Upper lobe of right lung (tissue), 1 donor: ENCODE measurements at places on chromosomes 4 and X. TPM values are rescaled to one million over a fixed set of nuclear protein-coding genes. Genes with fewer than 3 reads are reported as not detected.

Gene FRMD7
- total RNA-seq = not detected

Gene RNF4
- 41.0 TPM for total RNA-seq

Gene SYN1
- 0.75 TPM for total RNA-seq

- no peak for DNase-seq
- H3K4me1 ChIP-seq = peaks cover 19% of the 10 kb centered on the region
- no peak overlapping the region for H3K4me3 ChIP-seq
Observed at GRCh38 chr4:88277711-88278225, 6.6 kb downstream of the PPM1K start.

- H3K4me3 ChIP-seq = no peak overlapping the region
- no peaks in the 10 kb centered on the region for H3K27me3 ChIP-seq
- peaks cover 16% of the 10 kb centered on the region for H3K4me1 ChIP-seq
- H3K36me3 ChIP-seq = no peaks in the 10 kb centered on the region
- H3K27ac ChIP-seq = no peak overlapping the region
Observed at GRCh38 chr4:101200561-101200960, 146.8 kb downstream of the PPP3CA start.

DNA sequence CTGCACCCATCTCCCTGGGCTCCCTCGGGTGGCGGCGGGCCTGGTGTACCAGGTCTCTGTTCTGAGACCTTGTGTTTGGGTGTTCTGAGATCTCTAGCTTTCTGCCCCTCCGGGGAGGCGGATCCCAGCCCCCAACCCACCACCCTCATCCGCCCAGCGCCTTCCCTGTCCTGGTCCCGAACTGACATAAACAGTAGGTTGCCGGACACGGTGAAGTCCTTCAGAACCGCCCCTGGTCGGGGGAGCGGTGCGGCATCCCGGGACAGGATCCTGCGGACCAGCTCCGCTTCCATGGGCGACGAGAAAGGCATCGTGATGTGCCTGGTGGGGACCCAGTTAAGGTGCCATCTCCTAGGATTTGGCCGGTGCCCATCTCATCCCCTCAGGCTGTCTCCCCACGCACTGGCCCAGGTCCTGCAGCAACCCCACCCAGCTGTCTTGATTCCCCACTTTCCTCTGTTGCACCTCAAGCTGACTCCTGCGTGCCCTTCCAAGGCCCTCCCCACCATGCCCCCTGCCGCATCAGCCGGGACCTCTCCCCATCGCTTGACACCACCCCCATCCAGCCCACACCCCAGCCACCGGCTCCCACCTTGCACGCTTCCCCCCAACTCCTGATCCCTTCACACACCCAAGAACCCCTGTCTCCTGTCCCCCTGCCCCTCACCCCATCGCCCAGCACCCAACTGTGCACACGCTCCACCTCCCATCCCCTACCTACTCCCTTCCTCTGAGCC, 900 bp downstream of the CTAG2 start:
- H3K4me1 ChIP-seq = no peaks in the 10 kb centered on the region
- H3K36me3 ChIP-seq = no peaks in the 10 kb centered on the region
- H3K4me3 ChIP-seq = no peak overlapping the region
- H3K27ac ChIP-seq = no peak overlapping the region
- DNase-seq = no peak
- H3K27me3 ChIP-seq = no peaks in the 10 kb centered on the region

- H3K27ac ChIP-seq = no peak overlapping the region
- no peaks in the 10 kb centered on the region for H3K4me1 ChIP-seq
- no peak for DNase-seq
- H3K4me3 ChIP-seq = no peak overlapping the region
Observed at GRCh38 chrX:122500556-122500955, 683.5 kb upstream of the GRIA3 start.

GRCh38 chr4:86971355-86971683, 36.5 kb downstream of the AFF1 start:
- no peak overlapping the region for H3K4me3 ChIP-seq
- H3K27ac ChIP-seq = no peak overlapping the region
- no peaks in the 10 kb centered on the region for H3K27me3 ChIP-seq
- peaks cover 44% of the 10 kb centered on the region for H3K4me1 ChIP-seq

GRCh38 chr4:26431461-26432180, 58.7 kb downstream of the CCKAR start:
- H3K4me3 ChIP-seq = no peak overlapping the region
- no peak for DNase-seq
- H3K4me1 ChIP-seq = peaks cover 6% of the 10 kb centered on the region
- H3K27ac ChIP-seq = no peak overlapping the region
- peaks cover 49% of the 10 kb centered on the region for H3K36me3 ChIP-seq

GRCh38 chrX:103773445-103773844, 3.2 kb upstream of the PLP1 start:
- no peak overlapping the region for H3K4me3 ChIP-seq
- no peaks in the 10 kb centered on the region for H3K4me1 ChIP-seq
- no peaks in the 10 kb centered on the region for H3K36me3 ChIP-seq
- H3K27me3 ChIP-seq = no peaks in the 10 kb centered on the region

GRCh38 chr4:79421483-79421882, 13.5 kb upstream of the GK2 start:
- no peak overlapping the region for H3K4me3 ChIP-seq
- H3K27ac ChIP-seq = no peak overlapping the region
- no peak for DNase-seq
- no peaks in the 10 kb centered on the region for H3K27me3 ChIP-seq

- no peak overlapping the region for H3K4me3 ChIP-seq
- H3K36me3 ChIP-seq = no peaks in the 10 kb centered on the region
- H3K4me1 ChIP-seq = peaks cover 17% of the 10 kb centered on the region
- H3K27me3 ChIP-seq = no peaks in the 10 kb centered on the region
Observed at GRCh38 chr4:41369680-41370079, 113.0 kb downstream of the UCHL1 start.

DNA sequence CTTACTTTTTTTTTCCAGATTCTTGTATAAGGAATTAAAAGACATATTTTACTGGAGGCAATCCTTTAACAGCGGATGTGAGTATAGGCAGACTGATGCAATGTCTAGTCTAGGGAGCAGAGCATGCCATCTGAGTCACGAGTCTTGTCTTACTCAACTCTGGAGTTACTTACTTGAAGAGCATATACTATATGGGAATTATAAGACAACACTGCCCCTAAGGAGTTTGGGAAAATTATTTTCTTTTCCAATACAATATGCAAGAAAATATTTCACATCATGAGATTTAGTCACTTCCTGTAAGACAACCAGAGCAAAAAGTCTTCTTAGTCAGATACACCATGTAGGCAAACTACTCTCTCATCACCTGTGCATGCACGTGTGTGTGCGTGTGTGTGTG, 537.3 kb upstream of the FTHL17 start:
- no peak overlapping the region for H3K4me3 ChIP-seq
- no peaks in the 10 kb centered on the region for H3K36me3 ChIP-seq
- H3K4me1 ChIP-seq = no peaks in the 10 kb centered on the region
- no peak for DNase-seq
- H3K27ac ChIP-seq = no peak overlapping the region
- no peaks in the 10 kb centered on the region for H3K27me3 ChIP-seq

GRCh38 chr4:138977524-138977923, 38.1 kb upstream of the NOCT start:
- peak overlapping the region; percentile 30 for H3K27ac ChIP-seq
- no peaks in the 10 kb centered on the region for H3K27me3 ChIP-seq
- no peak overlapping the region for H3K4me3 ChIP-seq
- peaks cover 24% of the 10 kb centered on the region for H3K4me1 ChIP-seq
- no peaks in the 10 kb centered on the region for H3K36me3 ChIP-seq

GRCh38 chr4:4852591-4853362, 6.7 kb upstream of the MSX1 start:
- H3K36me3 ChIP-seq = no peaks in the 10 kb centered on the region
- no peak overlapping the region for H3K27ac ChIP-seq
- DNase-seq = peak; percentile 70
- H3K4me3 ChIP-seq = peak overlapping the region; percentile 38
- peaks cover 17% of the 10 kb centered on the region for H3K4me1 ChIP-seq
- H3K27me3 ChIP-seq = peaks cover 98% of the 10 kb centered on the region

GRCh38 chr4:17704020-17704650, 77.3 kb downstream of the FAM184B start:
- H3K36me3 ChIP-seq = no peaks in the 10 kb centered on the region
- no peak overlapping the region for H3K27ac ChIP-seq
- no peak overlapping the region for H3K4me3 ChIP-seq
- DNase-seq = no peak
- no peaks in the 10 kb centered on the region for H3K4me1 ChIP-seq
- H3K27me3 ChIP-seq = no peaks in the 10 kb centered on the region

- H3K4me1 ChIP-seq = no peaks in the 10 kb centered on the region
- H3K27ac ChIP-seq = no peak overlapping the region
- H3K4me3 ChIP-seq = no peak overlapping the region
- no peaks in the 10 kb centered on the region for H3K27me3 ChIP-seq
Observed at GRCh38 chr4:177118596-177118995, 191.1 kb upstream of the NEIL3 start.

DNA sequence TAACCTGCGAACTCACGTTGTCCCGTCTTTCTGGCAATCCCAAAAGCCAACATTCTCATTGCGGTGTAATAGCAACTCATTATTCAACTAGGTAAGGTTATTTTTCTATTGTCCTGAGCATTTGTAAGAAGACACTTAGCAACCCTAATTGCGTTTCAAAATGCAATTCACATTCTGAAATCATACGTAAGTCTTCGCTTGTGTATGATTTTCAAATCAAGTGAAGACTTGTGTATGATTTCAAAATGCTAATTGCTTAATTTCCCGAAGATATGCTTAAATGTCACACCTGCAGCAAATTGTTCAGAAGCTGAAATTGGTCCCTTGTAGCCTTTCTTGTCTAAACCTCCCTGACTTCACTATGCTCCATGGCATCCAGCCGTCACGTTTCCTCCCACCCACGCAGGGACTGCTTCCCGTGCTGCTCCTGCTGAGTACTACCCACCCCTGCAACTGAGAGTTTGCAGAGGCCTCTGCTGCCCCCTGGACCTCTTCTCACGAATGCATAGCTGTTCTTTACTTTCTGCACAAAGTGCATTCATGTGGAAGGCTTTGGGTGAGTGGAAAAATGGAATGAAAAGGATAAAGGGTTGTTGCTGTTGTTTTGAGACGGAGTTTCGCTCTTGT, 40.8 kb upstream of the CLDN24 start:
- H3K4me1 ChIP-seq = no peaks in the 10 kb centered on the region
- H3K27ac ChIP-seq = no peak overlapping the region
- H3K36me3 ChIP-seq = no peaks in the 10 kb centered on the region
- no peak for DNase-seq
- H3K4me3 ChIP-seq = no peak overlapping the region
